SK-N-SH (cell line): ENCODE measurements at places on chromosomes 7 and 10. TPM values are rescaled to one million over a fixed set of nuclear protein-coding genes. Genes with fewer than 3 reads are reported as not detected.

GRCh38 chr10:123703195-123703790, 37.1 kb downstream of the GPR26 start:
- no peaks in the 10 kb centered on the region for H3K4me1 ChIP-seq
- H3K4me3 ChIP-seq, result no peak overlapping the region
- no peaks in the 10 kb centered on the region for H3K27me3 ChIP-seq
- DNase-seq, result no peak

DNA sequence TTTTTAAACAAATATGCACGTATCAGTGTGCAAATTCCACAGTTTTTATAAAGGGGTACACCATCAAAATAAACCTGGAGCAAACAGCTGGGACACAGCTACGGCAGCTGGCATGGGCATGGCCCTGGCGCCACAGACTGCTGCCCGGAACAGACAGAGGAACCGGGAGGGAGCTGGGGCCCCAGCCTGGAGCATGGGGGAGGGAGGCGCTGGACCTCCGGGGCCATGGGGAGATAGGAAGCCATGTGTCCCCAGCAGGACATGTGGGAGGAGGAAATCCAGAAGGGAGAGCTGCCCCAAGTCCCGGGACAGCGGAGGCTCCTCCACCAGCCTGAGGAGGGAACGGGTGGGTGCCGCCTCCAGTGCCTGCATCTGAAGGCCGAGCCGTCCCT, 180.1 kb downstream of the MAD1L1 start:
- no peaks in the 10 kb centered on the region for H3K36me3 ChIP-seq
- no peak overlapping the region for H3K4me3 ChIP-seq
- DNase-seq, result no peak
- no peaks in the 10 kb centered on the region for H3K27me3 ChIP-seq
- no peak overlapping the region for H3K27ac ChIP-seq

TEX36 gene
- polyA plus RNA-seq, result not detected in 2 replicates

- no peaks in the 10 kb centered on the region for H3K36me3 ChIP-seq
- no peaks in the 10 kb centered on the region for H3K27me3 ChIP-seq
- no peak overlapping the region for H3K4me3 ChIP-seq
- no peak overlapping the region for H3K27ac ChIP-seq
Observed at GRCh38 chr7:122724366-122724765, 21.6 kb upstream of the RNF148 start.

- H3K4me1 ChIP-seq, result no peaks in the 10 kb centered on the region
- no peak overlapping the region for H3K27ac ChIP-seq
- H3K4me3 ChIP-seq, result no peak overlapping the region
- no peaks in the 10 kb centered on the region for H3K36me3 ChIP-seq
- H3K27me3 ChIP-seq, result no peaks in the 10 kb centered on the region
- DNase-seq, result no peak
Observed at GRCh38 chr10:11401264-11402235, 209.9 kb downstream of the USP6NL start.
